ENCODE measurements at places on chromosomes 2 and 18. TPM values are rescaled to one million over a fixed set of nuclear protein-coding genes. Genes with fewer than 3 reads are reported as not detected.

SULT1C3 gene
- total RNA-seq, result not detected

SP110 gene
- total RNA-seq, result 15.4 TPM

RNU2-63P gene
- total RNA-seq, result not detected

ARHGEF4 gene
- 6.2 TPM for total RNA-seq

SERPINE2 gene
- 99.2 TPM for total RNA-seq

SERPINB13 gene
- total RNA-seq, result not detected

SERPINB7 gene
- total RNA-seq, result not detected

TAF1B gene
- 10.0 TPM for total RNA-seq

Data from cardiac ventricle fibroblast (primary cell).